ENCODE measurements at places on chromosomes 16 and 17. TPM values are rescaled to one million over a fixed set of nuclear protein-coding genes. Genes with fewer than 3 reads are reported as not detected.

- DNase-seq, result no peak
These were observed 2.1 kb downstream of the CFAP20 start for GRCh38 chr16:58127033-58127556.

DNA sequence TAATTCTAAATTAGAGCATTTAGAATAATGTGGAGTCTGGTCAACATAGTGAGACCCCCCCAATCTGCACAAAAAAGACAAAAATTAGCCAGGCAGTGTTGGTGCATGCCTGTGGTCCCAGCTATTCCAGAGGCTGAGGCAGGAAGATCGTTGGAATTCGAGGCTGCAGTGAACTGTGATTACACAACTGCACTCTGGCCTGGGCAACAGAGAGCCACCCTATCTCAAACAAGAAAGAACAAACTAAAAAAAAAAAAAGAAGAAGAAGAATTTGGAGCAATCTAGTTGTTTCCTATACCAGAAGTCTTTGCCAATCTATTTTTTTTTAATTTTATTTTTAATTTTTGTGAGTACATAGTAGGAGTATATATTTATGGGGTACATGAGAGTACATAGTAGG lies 6.0 kb downstream of the CETP start:
- DNase-seq, result no peak

DNA sequence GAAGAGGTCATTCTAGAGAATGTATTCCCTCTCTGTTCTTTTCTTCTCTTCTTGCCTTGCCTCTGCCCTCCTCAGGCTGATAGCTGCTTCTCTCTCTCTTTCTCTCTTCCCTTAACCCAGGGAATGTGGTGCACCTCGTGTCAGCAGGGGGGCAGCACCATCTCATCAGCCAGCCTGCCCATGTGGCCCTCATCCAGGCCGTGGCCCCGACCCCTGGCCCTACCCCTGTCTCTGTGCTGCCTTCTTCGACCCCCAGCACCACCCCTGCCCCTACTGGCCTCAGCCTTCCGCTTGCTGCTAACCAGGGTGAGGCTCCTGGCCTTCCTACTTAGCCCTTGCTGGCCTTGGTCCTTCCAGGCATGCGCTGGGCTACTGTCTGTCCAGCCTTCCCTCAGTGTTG lies 23.5 kb downstream of the SRCAP start:
- DNase-seq, result no peak

Gene CD300LF
- total RNA-seq, result not detected

Gene ZNF385C
- not detected for total RNA-seq

All from glomerular endothelial cell (primary cell).